Activated T-helper 2 cell treated with anti-CD3 and anti-CD28 coated beads, Interferon-gamma antibody, Interleukin-2, Interleukin-4, amounts not matched to agents 10 μg/mL and 5 μg/mL and 100 μg/mL, durations not matched to agents 14 hours and 24 hours and 36 hours (primary cell): ENCODE measurements at places on chromosomes 16 and 17.

GRCh38 chr16:20167323-20167722, 93.6 kb upstream of the GPR139 start:
- no peaks in the 10 kb centered on the region for H3K27me3 ChIP-seq
- H3K36me3 ChIP-seq = no peaks in the 10 kb centered on the region
- no peak for DNase-seq
- H3K4me3 ChIP-seq = no peak overlapping the region

DNA sequence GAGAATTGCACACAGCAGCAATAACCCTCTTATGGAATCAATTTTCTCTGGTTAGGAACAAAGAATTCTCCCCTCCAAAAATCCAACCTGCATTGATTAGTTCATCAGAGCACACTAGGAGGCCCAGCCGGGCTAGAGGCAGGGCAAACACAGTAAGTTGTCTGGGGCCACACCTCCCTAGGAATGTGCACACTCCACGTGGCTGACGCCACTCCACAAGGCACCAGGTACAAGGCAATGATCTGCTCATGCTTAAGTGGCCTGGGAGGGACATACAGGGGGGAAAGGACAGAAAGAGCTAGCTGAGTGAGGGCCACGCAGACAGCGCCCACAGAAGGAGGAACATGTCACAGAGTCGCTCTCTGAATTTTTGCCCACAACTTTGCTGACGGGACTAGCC, 107.6 kb downstream of the SLC39A11 start:
- peaks cover 1% of the 10 kb centered on the region for H3K4me1 ChIP-seq
- no peak overlapping the region for H3K4me3 ChIP-seq
- DNase-seq = no peak
- H3K36me3 ChIP-seq = no peaks in the 10 kb centered on the region
- H3K27me3 ChIP-seq = no peaks in the 10 kb centered on the region

DNA sequence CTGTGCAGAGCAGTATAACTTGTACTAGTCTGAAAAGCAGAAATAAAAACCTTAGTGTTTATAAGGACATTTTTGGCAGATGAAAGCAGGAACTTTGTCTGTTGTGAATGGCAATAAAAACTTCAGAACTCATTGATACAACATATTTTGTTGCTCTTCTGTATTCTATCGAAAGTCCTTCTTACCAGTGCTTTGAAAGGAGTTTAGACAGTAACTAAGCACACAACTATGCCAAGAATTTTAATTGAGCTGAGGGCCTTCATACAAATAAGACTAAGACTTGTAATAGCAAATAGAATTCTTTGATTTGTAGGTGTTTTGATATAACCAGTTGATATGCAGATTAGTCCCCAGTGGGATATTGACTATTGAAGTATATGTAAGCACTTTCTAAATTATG, 308.4 kb downstream of the ZFHX3 start:
- H3K4me3 ChIP-seq = no peak overlapping the region
- H3K27ac ChIP-seq = no peak overlapping the region
- no peaks in the 10 kb centered on the region for H3K36me3 ChIP-seq
- no peak for DNase-seq
- peaks cover 2% of the 10 kb centered on the region for H3K4me1 ChIP-seq

DNA sequence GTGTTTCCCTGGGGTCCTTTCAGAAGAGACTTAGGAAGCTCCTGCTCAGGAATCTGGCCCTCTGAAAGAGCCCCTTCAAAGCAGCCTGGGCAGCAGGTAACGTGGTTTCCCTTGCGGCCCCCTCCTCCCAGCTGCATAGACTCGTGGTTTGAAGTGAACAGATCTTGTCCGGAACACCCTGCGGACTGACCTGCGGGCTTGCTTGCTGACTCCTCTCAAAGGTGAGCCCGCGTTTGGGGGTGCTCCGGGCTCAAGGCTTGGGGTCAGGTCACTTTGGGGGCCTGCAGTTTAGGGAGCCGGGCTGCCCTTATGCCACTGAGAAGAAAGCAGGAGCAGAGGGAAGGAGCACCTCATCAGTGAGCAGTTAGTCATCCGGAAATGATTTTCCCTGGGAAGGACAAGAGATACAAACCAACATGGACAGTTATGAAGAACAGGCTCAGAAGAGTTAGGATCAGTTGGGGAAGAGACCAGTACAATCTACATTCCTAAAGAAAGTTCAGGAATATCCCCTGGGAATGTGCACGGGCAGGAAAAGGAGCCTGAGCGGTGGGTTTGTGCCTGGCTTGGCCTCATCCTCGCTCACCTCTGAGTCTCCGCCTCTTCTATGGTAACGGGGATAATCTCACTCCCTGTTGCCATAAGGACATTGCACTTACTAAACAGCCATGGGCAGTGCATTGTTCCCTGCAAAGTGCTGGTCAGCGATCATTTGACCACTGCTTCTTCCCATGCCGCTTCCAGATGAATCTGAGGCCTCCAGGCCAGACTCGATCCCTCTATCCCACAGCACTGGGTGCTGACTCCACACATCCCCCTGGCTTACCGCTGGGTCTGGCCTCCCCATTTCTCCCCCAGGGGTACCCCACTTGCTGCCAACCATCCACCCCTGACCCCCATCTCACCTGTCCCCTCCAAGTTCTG, 10.0 kb downstream of the LDHD start:
- no peak overlapping the region for H3K4me3 ChIP-seq
- H3K36me3 ChIP-seq = peaks cover 41% of the 10 kb centered on the region
- H3K27ac ChIP-seq = peak overlapping the region; percentile 60
- DNase-seq = no peak
- H3K4me1 ChIP-seq = peaks cover 54% of the 10 kb centered on the region

GRCh38 chr16:73056448-73056847, 8.5 kb upstream of the ZFHX3 start:
- H3K27ac ChIP-seq = no peak overlapping the region
- H3K4me3 ChIP-seq = no peak overlapping the region
- peaks cover 3% of the 10 kb centered on the region for H3K36me3 ChIP-seq

GRCh38 chr17:10123093-10123492, 75.3 kb downstream of the GAS7 start:
- no peaks in the 10 kb centered on the region for H3K36me3 ChIP-seq
- H3K27ac ChIP-seq = no peak overlapping the region
- H3K27me3 ChIP-seq = peaks cover 2% of the 10 kb centered on the region
- peaks cover 10% of the 10 kb centered on the region for H3K4me1 ChIP-seq
